ENCODE measurements at places on chromosomes 2 and 18. TPM values are rescaled to one million over a fixed set of nuclear protein-coding genes. Genes with fewer than 3 reads are reported as not detected.

GRCh38 chr18:53322163-53322562, 902.3 kb downstream of the MBD2 start:
- no peak for DNase-seq

Gene DSG4
- polyA plus RNA-seq, result not detected

Gene FOXI3
- polyA plus RNA-seq, result 0.02 TPM

DNA sequence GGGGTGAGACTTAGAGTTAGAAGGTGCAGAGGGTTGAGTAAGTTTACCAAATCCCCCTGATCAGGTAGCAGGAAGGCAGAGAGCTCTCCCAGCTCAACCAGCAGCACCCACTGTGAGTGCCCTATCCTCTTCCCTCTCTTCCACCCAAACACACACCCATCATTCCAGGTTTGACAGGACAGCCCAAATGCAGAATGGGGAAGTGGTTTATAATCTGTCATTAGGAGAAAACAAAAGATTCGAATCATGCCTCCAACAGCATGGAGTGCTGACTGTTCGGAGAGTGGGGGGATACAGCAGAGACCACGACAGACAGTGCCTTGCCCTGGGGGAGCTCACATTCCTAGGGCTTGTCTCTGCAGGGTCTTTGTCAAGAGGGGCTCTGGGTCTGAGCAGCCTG, 11.7 kb downstream of the CXCR2 start:
- DNase-seq, result no peak

Gene CERKL
- polyA plus RNA-seq, result 0.07 TPM

DNA sequence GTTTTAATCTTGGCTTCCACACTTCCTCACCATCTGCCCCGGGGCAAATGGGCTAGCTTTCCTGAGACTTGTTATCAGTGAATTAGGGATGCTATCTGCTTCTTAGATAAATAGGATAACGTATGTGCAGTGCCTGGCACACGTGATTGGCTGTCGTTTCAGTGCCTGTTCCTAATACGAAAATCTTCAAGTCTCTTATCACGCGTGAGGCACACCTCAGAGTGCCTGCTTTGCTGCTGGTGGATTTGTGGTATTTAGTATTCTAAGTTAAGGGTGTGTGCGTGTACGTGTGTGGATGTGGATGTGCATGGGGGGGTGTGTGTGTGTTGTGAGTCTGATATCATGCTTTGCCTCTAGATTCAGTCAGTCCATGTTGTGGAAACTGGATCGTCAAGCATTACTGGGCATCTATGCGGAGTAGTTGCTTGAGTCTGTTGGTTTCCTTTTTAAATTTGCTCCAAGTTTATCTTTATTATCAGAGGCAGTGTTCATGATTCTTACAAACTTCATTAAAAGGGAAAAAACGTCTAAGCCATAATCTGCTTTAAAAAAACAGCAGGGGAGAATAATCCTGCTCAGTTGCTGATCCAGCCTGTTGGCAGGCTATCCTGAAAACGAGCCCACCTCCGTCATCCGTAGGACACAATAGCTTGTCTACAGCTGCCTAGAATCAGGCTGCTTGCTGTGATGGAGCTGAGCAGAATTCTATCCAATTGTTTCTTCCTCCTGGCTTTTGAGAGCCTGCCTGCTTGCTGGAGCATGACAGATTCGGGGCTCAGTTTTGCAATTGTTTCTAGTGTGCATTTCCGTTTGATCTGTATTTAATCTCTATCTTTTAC, 6.6 kb downstream of the SH3RF3 start:
- no peak for DNase-seq

- DNase-seq, result no peak
Observed at GRCh38 chr2:173218326-173219056, 136.2 kb upstream of the CDCA7 start.

Gene SPTBN1
- 29.1 TPM for polyA plus RNA-seq

Gene AFF3
- polyA plus RNA-seq, result 0.36 TPM

DNA sequence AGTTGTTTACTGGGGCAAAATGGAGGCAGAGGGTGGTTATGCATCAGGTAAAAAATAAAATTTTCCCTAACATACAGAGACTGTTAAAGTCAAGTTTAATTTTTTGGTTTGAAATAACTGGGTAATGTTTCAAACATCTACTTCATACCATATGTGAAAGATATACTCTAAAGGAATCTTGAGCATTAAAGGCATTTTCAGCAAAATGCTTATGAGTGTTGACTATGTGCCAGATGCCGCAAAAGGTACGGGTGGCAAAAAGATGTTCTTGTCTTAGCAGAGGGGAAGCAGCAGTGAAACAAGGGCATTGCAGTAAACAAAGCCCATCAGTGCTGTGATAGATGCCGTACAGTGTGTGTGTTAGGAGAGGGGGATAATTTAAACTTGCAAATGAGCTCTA, 263.1 kb upstream of the ID2 start:
- DNase-seq, result no peak

Measured in SK-N-SH (cell line).